IMR-90 (cell line): ENCODE measurements at places on chromosomes 2 and 18.
A peak's percentile ranks its signal among the peaks of the same experiment; 100 is the strongest.

- H3K36me3 ChIP-seq, result peaks cover 12% of the 10 kb centered on the region; the same call in 1 of the 2 replicates
- H3K27me3 ChIP-seq, result no peaks in the 10 kb centered on the region
- peaks cover 29% of the 10 kb centered on the region for H3K4me1 ChIP-seq
- H3K4me3 ChIP-seq, result no peak overlapping the region
- H3K27ac ChIP-seq, result no peak overlapping the region
Observed at GRCh38 chr2:46163098-46163430, 134.1 kb upstream of the EPAS1 start.

- H3K4me3 ChIP-seq, result no peak overlapping the region
- no peaks in the 10 kb centered on the region for H3K27me3 ChIP-seq
- peaks cover 62% of the 10 kb centered on the region for H3K4me1 ChIP-seq
- no peaks in the 10 kb centered on the region for H3K36me3 ChIP-seq
- H3K27ac ChIP-seq, result peak overlapping the region; percentile 54; the same call in 1 of the 2 replicates
Observed at GRCh38 chr2:127082974-127083373, 24.0 kb downstream of the BIN1 start.

DNA sequence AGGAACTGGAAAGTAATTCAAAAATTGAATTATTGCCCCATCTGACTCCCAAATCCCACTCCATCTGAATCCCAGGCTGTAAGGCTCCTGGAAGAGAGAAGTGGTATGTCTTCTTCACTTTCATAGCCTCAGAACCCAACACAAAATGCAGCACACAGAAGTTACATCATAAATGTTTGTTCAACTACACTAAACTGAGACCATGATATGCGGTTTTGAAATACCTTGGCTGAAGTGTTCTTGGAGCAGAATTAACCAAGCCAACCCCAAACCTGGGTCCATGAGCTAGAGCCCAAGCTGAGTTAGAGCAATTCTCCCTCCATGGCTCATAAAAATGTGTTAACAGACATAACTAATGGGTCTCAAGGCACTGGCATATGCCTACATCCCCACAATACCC is 23.3 kb downstream of the NEB start:
- H3K27me3 ChIP-seq, result no peaks in the 10 kb centered on the region; the same call in none of the 2 replicates
- no peak for DNase-seq
- H3K27ac ChIP-seq, result no peak overlapping the region
- no peaks in the 10 kb centered on the region for H3K4me1 ChIP-seq
- no peak overlapping the region for H3K4me3 ChIP-seq
- H3K36me3 ChIP-seq, result no peaks in the 10 kb centered on the region

- no peaks in the 10 kb centered on the region for H3K36me3 ChIP-seq
- H3K4me3 ChIP-seq, result no peak overlapping the region
- peaks cover 7% of the 10 kb centered on the region for H3K4me1 ChIP-seq
- H3K27ac ChIP-seq, result no peak overlapping the region
Observed at GRCh38 chr18:49849331-49850217, 36.2 kb upstream of the ACAA2 start.

DNA sequence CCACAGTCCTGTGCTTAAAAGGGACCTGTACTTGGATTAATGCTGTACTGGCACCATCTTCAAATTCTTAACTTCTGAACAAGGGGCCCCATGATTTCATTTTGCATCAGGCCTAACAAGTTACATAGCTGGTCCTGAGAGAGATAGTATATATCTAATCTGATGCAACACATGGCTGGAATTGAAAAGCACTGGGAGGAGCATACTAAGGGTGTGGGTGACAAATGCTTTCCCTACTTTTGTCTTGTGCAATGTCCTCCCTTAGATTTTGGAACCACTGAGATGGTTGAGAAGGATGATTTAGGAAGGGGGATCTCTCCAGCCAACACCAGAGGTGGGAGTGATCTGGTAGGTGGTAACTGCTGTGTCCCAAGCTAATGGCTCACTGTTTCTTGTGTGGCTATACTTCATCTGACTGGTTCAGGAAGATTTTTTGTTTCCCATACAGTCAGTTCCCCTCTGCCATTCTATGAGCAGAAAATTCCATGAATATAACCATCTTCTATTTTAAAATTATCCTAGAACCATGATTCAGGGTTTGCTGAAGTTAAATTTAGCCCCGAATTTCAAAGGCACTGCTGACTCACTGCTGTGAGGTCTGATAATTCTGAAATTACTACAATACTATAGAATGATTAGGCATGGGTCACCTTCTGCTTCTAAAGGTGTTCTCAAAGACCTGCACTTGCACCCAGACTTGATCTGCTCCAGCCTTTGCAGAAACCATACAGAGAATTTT is 108.3 kb upstream of the NCKAP5 start:
- peak overlapping the region; percentile 87 for H3K27ac ChIP-seq
- no peaks in the 10 kb centered on the region for H3K27me3 ChIP-seq
- no peaks in the 10 kb centered on the region for H3K36me3 ChIP-seq
- peak; percentile 80 for DNase-seq
- peaks cover 20% of the 10 kb centered on the region for H3K4me1 ChIP-seq

DNA sequence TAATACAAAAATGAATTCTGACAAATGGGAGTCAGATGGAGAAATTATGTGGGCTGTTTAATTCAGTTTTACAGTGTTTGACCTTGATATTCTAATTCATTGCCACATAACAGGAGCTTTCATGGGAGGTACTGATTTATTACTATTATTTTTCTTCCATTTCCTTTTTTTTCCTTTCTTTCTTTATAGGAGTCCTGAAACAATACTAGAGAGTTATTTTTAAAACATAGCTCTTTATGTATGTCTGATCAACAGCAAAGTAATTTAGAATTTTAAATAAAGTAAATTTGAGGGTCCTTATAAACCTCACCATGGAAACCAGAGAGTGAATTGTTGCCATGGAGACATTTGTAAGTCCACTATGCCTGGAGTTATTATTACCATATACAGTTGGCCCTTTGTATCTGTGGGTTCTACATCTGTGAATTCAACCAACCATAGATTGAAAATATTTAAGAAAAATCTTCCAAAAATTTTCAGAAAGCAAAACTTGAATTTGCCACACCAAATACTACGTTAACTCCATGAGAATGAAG is 40.9 kb upstream of the PPP4R1 start:
- DNase-seq, result no peak
- no peak overlapping the region for H3K4me3 ChIP-seq
- H3K36me3 ChIP-seq, result no peaks in the 10 kb centered on the region

DNA sequence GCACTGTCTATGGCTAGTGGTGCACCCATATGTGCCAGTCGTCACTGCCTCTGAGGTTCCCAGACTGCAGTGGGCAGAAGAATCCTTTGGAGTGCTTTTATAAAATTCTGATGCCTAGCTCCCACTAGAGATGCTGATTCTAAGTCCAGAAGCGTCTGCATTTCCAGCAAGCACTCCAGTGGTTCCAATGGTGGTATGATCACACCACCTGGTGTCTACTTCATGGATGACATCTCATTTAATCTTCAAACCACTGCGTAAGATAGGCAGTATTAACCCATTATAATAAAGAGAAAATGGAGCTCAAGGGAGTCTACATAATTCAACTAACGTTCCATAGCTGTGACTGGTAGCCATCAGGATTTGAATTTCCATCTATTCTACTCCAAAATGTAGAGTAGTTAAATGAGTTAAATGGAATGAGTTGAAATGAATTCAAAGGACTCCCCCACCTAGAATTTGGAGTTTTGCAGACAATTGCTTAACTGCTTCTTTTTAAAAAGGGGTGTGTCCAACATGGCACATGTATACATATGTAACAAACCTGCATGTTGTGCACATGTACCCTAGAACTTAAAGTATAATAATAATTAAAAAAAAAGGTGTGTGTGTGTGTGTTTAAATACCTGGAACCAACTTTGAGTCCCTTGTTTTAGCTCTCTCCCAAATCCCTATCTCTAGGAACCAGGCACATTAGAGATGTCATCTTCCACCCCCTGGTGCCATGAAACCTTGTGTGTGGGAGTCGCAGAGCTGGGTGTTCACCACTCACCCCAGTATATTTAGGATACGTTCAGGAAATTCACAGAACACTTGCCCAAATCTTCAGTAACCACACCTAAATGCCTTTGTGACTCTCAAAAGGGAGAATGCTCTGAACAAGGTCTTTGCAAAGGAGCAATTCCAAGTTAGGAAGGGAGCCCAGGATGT is 14.1 kb downstream of the LAMA3 start:
- peaks cover 22% of the 10 kb centered on the region for H3K27me3 ChIP-seq
- no peak overlapping the region for H3K4me3 ChIP-seq
- no peak overlapping the region for H3K27ac ChIP-seq

GRCh38 chr2:174181368-174181767 is 67.0 kb downstream of the OLA1 start:
- no peak overlapping the region for H3K27ac ChIP-seq
- H3K4me1 ChIP-seq, result peaks cover 2% of the 10 kb centered on the region; the same call in 1 of the 2 replicates
- no peaks in the 10 kb centered on the region for H3K27me3 ChIP-seq

GRCh38 chr2:71602115-71602495 is 148.7 kb downstream of the DYSF start:
- no peak for DNase-seq
- H3K4me3 ChIP-seq, result no peak overlapping the region
- no peaks in the 10 kb centered on the region for H3K36me3 ChIP-seq
- H3K27ac ChIP-seq, result no peak overlapping the region
- H3K27me3 ChIP-seq, result peaks cover 43% of the 10 kb centered on the region
- H3K4me1 ChIP-seq, result no peaks in the 10 kb centered on the region

- H3K36me3 ChIP-seq, result no peaks in the 10 kb centered on the region
- no peak overlapping the region for H3K4me3 ChIP-seq
- peaks cover 5% of the 10 kb centered on the region for H3K4me1 ChIP-seq
Observed at GRCh38 chr18:23885750-23886149, 128.8 kb upstream of the TTC39C start.

DNA sequence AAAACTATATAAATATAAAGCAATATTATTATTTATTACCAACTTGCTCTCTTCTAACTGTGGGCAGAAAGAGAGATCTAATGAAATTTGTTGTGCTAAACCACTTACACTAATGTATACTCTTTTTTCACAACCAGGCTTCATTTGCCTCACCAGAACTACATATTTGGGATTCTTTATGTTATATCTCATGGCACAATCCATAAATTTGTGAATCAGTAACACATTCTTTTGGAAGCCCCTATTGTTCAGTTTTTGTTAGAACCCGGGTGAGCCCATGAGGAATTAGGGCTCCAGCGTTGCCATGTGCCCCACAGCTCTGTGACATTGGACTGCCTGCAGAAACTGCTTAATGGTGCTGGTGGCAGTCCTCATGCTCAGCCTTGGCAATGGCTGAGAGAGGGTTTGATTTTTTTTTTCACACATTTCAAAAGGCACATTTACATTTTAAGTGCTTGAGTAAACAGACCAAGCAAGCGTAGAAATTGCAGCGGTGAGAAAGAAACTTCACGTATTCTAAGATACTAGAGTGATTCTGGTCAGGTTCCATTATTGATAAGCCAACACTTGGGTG is 15.3 kb downstream of the VIT start:
- no peaks in the 10 kb centered on the region for H3K36me3 ChIP-seq
- DNase-seq, result no peak
- no peak overlapping the region for H3K27ac ChIP-seq
- H3K4me1 ChIP-seq, result peaks cover 3% of the 10 kb centered on the region; the same call in 1 of the 2 replicates

DNA sequence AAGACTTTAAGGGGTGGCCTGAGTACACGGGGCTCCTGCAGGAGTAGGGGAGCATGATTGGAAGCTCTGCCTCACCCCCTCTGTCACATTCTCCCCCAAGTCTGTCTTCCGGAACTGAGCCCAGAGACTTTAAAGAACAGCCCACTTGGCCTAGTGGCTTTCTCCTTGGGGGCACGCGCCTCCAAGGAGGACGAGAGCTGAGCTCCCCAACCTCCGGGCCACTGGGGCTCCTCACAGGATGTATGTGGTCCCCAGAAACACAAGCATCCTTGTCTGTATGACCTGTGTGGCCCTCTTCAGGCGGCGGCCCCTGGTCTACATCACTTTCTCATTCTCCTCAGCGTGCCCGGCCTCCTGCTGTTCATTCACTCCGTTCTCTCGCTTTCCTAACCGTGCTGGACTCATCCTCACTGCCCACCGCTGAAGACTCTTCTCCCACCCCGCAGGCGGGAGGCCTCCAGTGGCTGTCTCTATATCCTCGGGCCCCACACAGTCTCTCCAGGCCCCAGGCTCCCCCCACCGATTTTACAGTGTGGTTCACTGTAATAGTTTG is 23.7 kb downstream of the KCNF1 start:
- H3K36me3 ChIP-seq, result no peaks in the 10 kb centered on the region
- no peaks in the 10 kb centered on the region for H3K27me3 ChIP-seq
- H3K27ac ChIP-seq, result peak overlapping the region; percentile 68
- no peak for DNase-seq
- peaks cover 45% of the 10 kb centered on the region for H3K4me1 ChIP-seq

DNA sequence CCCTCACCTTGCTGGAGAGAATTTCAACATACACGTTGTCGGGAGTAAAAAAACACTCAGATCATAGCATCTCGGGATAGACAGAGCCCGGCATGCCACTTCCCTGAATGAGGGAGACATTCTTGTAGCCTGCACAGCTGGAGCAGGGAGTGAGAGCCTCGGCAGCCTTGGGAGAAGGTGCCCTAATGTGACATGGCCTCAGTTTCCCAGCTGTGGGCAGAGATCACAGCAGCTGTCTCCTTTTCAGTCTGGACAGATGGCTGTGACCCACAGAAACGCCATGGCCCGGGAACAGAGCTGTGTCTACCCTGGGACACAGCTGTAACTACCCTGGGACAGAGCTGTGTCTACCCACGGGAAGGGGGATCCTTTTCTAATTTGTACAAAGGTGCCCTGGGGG is 55.9 kb downstream of the HS1BP3 start:
- DNase-seq, result no peak
- no peak overlapping the region for H3K4me3 ChIP-seq
- no peaks in the 10 kb centered on the region for H3K36me3 ChIP-seq
- H3K27ac ChIP-seq, result no peak overlapping the region
- no peaks in the 10 kb centered on the region for H3K27me3 ChIP-seq

DNA sequence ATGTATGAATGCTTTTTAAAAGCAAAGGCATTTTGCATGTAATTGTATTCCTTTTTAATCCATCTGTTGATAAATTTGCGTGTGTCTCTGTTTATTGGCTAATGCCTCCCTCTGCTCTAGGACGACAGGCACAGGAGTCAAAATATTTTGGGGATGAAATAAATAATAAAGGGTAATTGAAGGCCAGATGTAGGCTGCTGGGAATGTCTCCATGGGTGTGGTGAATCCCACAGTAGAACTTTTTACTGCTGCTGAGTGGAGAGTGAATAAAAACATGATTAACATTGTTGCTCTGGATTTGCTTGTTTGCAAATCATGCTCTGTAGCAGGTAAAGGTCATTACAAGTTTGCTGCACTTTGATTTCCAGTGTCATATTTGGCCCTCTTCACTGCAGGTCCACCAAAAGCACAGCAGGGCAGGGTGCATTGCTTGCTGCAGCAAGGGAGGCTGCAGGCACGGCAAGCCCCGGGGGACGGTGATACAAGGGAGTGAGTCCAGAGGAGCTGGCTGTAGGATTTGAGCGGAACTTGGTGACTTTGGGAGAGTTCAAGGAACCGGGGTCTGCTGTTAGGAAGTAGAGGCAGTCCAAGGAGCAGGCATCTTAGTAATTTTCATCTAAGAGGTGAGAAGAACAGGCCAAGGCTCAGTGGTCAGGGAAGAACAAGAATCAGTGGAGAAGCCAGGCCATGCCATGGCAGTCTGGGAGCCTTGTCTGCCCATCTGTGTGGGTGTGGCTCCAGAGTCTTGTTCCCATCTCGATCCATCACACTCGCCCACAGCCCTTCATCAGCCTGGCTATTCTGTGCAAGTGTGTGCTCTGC is 201.5 kb upstream of the RAB6C start:
- H3K27me3 ChIP-seq, result no peaks in the 10 kb centered on the region
- H3K36me3 ChIP-seq, result no peaks in the 10 kb centered on the region
- H3K4me3 ChIP-seq, result no peak overlapping the region
- no peaks in the 10 kb centered on the region for H3K4me1 ChIP-seq
- no peak overlapping the region for H3K27ac ChIP-seq

- no peaks in the 10 kb centered on the region for H3K36me3 ChIP-seq
- H3K4me3 ChIP-seq, result no peak overlapping the region
- H3K27ac ChIP-seq, result no peak overlapping the region
- H3K27me3 ChIP-seq, result peaks cover 26% of the 10 kb centered on the region
- DNase-seq, result no peak
- H3K4me1 ChIP-seq, result peaks cover 3% of the 10 kb centered on the region; the same call in 1 of the 2 replicates
Observed at GRCh38 chr2:66362701-66363100, 72.2 kb upstream of the MEIS1 start.
